ENCODE measurements at places on chromosomes 4 and X.

GRCh38 chr4:7291372-7292114 is 99.2 kb downstream of the SORCS2 start:
- no peak for DNase-seq

DNA sequence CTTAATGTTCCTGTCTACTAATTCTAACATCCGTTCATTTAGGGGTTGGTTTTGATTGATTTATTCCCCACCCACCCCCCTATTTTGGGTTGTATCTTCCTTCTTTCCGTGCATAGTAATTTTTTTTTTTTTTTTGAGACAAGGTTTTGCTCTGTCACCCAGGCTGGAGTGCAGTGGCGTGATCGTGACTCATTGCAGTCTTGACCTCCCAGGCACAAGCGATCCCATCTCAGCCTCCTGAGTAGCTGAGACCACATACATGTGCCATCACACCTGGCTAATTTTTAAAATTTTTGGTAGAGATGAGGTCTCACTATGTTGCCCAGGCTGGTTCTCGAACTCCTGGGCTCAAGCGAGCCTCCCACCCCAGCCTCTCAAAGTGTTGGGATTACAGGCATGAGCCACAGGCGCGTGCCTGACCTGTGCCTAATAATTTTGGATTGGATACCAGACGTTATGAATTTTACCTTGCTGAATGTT is 79.9 kb downstream of the ZFX start:
- DNase-seq, result no peak

GRCh38 chrX:109600237-109600651 is 24.7 kb downstream of the KCNE5 start:
- DNase-seq, result peak; percentile 2

DNA sequence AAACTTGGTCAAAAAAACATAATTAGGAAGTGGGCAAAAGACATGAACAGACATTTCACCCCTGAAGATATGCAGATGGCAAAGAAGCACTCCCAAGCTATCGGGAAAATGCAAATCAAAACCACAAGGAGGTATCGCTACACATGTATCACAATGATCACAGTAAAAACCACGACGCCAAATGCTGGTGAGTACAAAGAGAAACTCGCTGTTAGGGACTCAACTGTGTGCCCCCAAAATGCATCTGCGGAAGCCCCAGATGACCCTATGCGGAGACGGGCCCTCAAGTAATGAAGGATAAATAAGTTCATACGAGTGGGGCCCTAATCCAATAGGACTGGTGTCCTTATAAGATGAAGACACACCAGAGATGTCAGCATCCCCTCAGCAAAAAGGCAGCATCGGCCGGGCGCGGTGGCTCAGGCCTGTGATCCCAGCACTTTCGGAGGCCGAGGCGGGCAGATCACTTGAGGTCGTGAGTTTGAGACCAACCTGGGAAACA is 10.2 kb downstream of the GAK start:
- no peak for DNase-seq
